ENCODE measurements at places on chromosomes 13 and 19.

GRCh38 chr13:111958612-111959395, 108.1 kb upstream of the SOX1 start:
- no peak for DNase-seq

- DNase-seq, result no peak
Measured at GRCh38 chr19:22901431-22902130, 69.5 kb downstream of the ZNF723 start.

DNA sequence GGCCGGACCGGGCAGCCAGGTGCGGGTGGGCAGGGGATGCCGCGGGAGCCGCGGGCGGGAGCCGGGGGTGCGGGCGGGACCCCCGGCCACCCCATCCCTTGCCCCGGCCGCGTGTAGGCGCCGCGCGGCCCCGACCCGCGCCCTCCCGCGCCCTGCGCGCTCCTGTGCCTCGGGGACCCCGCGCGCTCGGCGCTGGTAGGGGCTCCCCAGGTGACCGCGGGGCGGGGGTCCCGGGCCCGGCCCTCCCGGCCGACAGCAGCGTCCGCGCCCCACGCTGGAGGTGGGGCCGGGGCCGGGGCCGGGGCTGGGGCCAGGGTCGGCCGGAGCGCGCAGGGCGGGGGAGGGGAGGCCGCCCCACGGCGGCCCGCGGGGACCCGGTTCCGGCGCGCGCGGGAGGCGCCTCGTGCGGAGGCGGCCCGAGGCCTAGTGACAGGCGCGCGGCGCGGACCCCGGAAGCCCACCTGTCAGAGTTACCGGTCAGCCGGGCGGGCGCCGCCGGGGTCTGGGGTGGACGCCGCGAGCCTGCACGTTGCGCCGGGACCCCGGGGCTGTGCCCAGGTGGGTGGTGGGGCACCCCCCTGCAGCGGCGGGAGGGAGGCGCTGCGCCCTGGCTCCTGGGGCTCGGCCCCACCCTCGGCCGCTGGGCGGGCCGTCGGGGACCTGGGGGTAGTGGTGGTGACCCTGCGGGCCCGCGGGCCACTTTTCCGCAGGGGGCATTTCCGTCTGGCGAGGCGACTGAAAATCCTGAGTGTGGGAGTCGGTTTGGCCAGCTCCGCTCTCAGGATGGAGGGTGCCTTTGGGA, 518 bp downstream of the TFDP1 start:
- DNase-seq, result no peak

DNA sequence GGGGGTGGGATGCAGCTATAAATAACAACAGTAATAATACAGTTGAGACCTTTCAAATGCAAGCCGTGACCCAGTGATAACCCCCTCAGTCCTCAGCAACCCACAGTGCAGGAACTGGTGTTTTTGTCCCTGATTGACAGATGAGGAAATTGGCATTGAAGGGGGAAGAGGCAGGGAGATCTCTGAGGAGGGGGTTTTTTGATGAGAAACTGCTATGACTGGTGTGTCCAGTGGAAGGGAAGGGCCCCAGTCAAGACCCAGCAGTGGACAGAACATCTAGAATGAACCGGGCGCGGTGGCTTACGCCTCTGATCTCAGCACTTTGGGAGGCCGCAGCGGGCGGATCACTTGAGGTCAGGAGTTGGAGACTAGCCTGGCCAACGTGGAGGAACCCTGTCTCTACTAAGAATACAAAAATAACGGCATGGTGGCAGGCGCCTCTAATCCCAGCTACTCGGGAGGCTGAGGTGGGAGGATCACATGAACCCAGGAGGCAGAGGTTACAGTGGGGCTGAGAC, 1.9 kb downstream of the MAP1S start:
- DNase-seq, result no peak

DNA sequence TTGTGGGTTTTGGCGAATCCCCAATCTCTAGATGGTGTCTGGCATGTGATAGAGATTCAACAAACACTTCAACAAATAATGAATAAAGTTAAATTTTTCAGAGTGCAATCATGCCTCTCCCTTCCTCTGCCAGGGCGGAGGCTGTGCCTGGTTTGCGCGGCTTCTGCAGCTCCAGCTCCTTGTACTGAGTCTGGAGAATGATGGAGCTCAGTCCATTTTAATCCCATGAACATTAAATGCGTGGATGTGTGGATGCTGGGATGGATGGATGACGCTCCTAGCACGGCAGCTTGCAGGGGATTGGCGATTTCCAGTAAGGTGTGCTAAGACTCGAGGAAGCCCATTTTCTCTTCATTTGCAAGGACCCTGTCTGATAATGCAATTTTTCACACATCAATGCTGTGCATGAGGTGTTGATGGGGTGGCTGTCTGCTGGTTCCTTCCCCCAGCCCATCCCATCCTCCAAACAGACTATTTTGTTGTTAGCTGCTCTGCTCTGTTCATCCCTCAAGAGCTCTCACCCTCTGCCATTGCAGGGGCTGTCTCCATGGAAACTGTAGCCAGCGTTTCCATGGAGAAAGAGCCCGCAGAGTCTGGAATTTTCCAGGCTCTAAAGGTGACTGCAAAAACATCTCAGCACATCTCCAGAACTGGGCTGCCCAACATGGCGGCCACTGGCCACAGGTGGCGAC, 92.6 kb upstream of the PEG3 start:
- DNase-seq, result no peak

GRCh38 chr19:17184371-17184841, 30.8 kb upstream of the USE1 start:
- no peak for DNase-seq

DNA sequence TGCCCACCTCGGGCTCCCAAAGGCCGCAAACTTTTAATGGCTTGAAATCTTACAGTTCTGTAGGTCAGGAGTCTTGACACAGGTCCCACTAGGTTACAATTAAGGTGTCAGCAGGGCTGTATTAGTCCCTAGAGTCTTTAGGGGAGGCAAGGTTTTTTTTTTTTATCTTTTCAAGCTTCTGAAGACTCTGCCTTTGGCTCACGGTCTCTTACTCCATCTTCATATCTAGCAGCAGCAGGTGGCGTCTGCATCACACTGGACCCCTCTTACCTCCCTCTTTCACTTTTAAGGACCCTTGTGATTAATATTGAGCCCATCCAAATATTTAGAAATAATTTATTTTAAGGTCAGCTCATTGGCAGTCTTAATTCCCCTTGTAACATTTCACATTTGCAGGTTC, 11.6 kb downstream of the MIR17HG start:
- no peak for DNase-seq

DNA sequence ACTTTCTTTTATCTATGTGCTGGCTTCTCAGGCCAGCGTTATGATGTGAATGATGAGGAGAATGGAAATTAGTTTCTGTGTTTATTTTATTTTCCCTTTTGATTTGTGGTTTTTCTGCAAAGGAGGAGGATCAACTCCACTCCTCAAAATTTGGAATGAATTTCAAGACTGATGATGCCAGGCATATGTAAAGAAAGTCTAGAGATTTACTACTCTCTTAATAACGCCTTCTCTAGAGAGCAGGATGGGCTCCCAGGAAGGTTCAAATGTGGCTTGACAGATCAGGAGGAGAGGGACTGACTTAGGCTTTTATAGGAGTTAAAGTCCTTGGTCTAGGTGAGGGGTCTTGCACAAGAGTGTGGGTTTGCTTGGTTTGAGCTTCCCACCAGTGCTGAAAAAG, 15.1 kb upstream of the POSTN start:
- no peak for DNase-seq
